ENCODE measurements at places on chromosomes 5 and 9. TPM values are rescaled to one million over a fixed set of nuclear protein-coding genes. Genes with fewer than 3 reads are reported as not detected.

The PIK3R1 gene
- 26.9 TPM for total RNA-seq

The GGTA1 gene
- 7.1 TPM for total RNA-seq

The RNF208 gene
- 11.2 TPM for total RNA-seq

DNA sequence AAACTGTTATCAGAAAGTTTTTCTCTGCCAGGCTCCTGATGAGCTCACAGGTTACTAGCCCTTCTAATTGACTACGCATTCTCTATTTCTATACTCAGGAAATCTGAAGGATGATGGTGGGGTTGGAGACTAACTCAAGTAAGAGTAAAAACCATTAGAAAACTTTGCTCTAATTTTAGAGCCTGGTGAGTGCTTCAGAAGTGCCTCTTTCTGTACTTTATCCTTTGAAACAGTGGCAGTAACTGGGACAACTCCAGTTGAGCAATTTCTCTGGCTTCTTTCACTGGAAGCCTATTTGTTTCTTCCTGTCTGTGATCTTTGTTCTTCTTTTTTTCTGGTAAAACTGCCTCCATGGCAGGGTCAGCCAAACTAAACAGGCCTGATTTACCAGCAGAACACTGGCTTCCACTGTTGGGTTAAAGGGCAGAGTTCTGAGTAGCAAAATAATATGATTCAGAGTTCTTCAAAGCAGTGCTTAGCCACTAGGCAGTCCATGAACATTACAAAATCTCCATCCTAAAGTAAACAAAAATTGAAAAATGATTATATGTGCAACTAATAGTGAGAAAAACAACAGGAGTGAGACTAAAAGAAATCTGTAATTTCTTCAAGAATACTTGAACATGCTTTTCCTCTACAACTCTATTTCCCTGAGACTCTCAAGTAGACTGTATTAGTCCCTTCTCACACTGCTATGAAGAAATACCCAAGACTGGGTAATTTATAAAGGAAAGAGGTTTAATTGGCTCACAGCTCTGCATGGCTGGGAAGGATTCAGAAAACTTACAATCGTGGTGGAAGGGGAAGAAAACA is 79.8 kb downstream of the MROH2B start:
- peak; percentile 62 for ATAC-seq

DNA sequence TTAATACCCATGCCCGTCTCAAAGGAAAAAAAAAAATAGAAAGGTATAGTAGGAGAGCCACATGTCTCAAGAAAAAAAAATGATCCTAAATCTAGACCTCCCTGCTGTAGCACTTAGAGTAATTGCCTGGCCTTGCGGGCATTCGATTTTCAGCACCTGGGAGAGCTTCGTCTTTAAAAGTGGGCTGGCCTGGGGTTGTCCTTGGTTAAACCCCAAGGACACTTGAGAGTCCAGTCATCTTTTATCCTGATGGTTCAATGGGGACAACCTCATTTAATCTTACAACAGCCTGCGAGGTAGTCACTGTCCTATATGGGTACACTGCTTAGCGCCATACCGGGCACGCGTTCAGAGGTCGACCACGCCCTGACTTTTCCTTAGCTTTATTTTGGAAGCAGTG is 60.1 kb downstream of the MAT2B start:
- ATAC-seq, result no peak

- no peak for ATAC-seq
Observed at GRCh38 chr5:133059621-133060020, 7.8 kb downstream of the HSPA4 start.

GRCh38 chr5:147616421-147616820 is 106.6 kb upstream of the DPYSL3 start:
- no peak for ATAC-seq

GRCh38 chr9:107706701-107707427 is 217.3 kb upstream of the KLF4 start:
- ATAC-seq, result no peak

All from esophagus mucosa (tissue), 1 donor.